ENCODE measurements at places on chromosomes 4 and X. TPM values are rescaled to one million over a fixed set of nuclear protein-coding genes. Genes with fewer than 3 reads are reported as not detected.

Gene DOCK11
- 26.1 TPM for total RNA-seq

Gene NDP
- 27.3 TPM for total RNA-seq

Gene TMPRSS11F
- not detected for total RNA-seq

Gene RASSF6
- under 0.01 TPM for total RNA-seq

Gene VCX3A
- total RNA-seq: not detected

Gene COL4A5
- total RNA-seq: 14.3 TPM

Gene WDR17
- total RNA-seq: 63.6 TPM

Gene ARAP2
- total RNA-seq: 57.1 TPM

DNA sequence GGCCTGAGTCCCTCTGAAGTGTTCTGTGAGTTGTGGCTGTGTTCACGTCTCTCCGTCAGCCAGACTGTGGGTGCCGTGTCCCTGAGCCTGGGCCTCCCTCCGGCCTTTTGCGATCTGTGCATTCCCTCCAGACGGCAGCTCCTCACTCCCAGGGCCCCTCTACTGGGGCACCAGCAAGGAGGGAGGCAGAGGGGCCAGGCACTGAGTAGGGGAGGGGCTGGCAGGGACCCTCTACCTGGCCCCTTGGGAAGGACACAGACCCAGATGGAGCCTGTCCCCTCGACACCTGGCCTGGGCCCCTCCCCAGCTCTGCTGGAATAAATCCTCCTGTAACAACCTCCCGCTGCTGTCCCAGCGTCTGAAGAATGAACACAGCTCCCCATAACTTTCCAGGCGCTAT is 110.0 kb upstream of the NKX1-1 start:
- DNase-seq: no peak

GRCh38 chrX:116493271-116493670 is 30.5 kb upstream of the CT83 start:
- no peak for DNase-seq

- DNase-seq: no peak
These were observed 47.9 kb downstream of the TMEM131L start for GRCh38 chr4:153514001-153514526.

DNA sequence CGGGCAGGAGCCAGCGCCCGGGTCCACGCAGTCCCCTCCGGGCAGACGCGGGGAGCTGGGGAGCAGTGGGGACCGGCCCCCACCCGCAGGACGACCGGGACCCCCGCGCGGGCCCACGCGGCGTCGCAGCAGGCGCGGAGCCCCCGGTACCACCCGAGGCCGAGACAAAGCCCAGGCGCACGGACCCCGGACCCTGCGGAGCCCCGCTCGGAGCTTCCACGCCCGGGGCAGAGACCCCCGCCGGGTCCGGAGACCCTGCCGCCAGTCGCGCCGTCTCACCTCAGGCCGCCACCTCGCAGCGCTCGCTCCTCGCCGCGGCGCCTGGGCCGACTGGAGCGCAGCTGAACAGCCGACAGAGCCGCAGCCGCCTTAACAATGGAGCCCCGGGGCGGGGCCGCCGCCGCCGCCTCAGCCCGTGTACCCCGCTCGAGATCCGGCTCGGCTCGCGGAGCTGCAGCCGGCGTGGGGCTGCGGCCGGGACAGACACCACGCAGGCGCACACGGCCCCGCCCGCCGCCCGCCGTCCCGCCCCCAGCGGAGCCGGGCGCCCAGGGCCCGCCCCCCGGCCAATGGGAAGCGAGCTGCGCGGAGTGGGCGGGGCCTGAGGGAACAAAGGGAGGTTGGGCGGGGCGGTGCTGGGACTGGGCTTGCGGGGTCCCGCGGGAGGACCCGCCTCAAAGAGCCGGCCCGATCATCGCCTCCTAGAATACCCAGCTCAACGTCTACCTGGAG is at the start of gene AFAP1:
TSS of gene AFAP1 (minus strand) at position 485 of the 732 bp plus-strand sequence. CDS start 67,783 bp downstream, outside the sequence.
- peak; percentile 99 for DNase-seq

DNA sequence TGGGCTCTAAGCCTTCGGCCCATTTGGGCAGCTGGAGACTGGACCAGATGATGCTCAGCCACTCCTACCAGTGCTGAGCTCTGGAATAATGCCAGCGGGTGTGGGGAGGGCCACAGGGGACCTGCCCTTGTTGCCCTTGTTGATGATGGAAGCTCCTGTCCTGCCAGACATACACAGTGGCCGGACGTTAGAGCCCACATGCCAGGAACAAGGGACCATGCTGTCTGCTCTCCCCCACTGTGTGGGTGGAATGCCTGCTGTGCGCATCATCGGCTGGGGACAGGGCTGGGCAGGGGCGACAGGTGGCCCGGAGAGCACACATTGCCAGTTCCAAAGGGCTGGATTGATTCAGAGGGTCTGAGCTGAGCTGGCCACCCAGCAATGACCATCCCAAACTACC is 2.0 kb downstream of the ABLIM2 start:
- no peak for DNase-seq

GRCh38 chr4:38189445-38189844 is 229.2 kb downstream of the PTTG2 start:
- DNase-seq: no peak

DNA sequence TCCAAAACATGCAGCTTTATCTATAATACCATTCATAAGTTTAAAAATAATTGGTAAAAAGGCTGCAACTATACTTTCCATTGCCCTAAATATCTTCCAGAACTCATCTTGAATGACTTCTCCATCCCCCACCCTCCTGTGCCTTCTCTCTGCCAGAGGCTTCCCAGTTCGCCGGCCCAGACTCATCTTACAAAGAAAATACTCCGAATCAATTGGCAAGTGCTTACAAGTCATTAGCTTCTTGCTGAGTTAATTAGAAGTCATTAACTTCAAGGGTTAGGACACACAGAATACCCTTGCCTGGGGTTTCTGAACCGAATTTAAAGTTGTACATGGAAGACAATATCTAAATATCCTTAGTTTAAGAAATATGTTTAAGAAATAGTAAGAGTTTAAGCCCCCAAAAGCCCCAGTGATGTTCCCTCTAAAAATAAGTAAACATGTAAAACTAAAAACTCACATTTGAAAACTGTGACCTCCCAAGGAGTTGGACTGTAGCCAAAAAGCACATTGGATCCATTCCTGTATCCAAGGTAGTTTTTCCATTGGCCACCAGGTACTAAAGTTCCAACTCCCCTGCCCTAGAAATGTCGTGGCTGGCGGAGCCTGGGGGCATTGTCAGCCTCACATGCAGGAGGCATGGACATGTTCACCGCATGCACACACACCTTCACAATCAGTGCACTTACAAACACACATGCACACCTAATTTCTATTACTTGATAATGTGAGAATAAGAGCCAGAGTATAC is 535.2 kb upstream of the FAT1 start:
- DNase-seq: no peak

- DNase-seq: no peak
These were observed 16.9 kb upstream of the OCIAD1 start for GRCh38 chr4:48813964-48814363.

- DNase-seq: no peak
These were observed 101.3 kb downstream of the DCHS2 start for GRCh38 chr4:154390324-154390723.

DNA sequence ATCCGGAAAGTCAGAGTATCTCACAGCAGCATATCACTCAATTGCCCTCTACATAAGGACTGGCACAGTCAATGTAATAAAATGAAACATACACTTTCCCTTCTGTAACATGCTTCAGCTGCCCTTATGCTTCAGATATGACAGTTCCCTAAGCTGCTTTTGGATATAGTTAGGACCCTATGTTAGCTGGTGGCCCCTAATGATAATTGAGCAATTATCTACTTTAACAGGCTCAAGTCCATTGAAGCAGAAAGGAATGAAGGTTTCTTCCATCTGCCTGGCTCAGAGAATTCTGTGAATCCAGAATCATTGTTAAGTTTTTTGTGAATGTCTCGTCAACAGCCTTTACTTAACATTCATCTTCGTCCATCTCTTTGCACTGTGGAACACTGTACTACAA is 951.2 kb upstream of the DIAPH2 start:
- no peak for DNase-seq

GRCh38 chr4:5708449-5709206 is at the start of gene EVC2:
EVC2 (minus strand) TSS chr4:5708559; CDS start chr4:5708513, 46 bp downstream.
- peak; percentile 33 for DNase-seq

DNA sequence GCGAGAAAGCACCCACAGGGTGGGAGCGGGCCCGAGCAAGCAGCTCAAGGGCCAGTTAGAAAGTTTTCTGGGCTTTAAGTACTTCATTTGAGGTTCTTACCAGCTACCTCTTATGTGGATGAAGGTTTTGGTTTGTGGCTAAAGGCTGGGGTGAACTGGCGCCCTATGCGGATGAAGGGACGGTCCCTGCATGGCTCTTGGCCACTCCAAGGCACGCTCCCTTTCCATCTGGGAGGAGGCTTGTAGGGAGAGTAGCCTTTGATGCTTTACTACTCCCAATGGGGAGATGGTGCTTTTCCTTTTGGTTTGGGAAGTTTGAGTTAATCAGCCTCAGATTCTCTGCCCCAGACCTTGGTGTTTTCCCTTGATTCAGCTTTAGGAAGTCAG is 17.7 kb downstream of the MRFAP1 start:
- no peak for DNase-seq

GRCh38 chr4:25500626-25501316 is 123.7 kb downstream of the ANAPC4 start:
- no peak for DNase-seq

DNA sequence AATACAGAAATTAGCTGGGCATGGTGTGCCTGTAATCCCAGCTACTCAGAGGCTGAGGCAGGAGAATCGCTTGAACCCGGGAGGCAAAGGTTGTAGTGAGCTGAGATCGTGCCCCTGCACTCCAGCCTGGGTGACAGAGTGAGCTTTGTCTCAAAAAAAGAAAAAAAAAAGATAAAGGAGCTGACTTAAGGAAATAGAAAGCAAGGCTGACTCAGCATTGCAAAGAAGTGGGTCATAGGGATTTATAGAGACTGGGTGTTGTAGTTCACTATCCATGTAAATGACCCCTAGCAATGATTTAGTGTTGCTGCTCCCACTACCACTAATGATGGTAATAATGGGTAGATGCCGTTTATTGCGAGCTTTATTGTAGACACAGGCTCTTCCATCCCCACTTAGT is 47.6 kb downstream of the ADD1 start:
- DNase-seq: no peak

DNA sequence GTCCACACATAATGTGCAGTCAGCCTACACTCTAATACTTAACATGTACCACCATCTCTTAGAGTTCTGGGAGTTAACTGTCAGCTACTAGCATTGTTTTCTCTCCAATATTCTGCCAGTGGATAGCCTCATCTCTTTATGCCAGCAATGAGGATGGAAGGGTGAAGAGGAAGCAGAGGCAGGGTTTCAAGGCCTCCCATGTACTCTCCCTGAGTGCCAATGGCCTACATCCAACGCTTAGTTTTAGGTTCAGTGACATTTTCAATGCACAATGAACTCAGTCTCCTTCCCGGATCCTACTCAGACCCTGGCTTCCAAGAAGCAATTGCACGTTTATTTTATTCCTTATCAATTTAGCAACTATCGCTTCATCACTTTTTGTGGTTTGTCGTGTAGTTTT is 686.1 kb downstream of the DMD start:
- no peak for DNase-seq

GRCh38 chrX:39381422-39381821 is 580.2 kb downstream of the MID1IP1 start:
- DNase-seq: no peak

- no peak for DNase-seq
These were observed 977 bp upstream of the RBBP7 start for GRCh38 chrX:16870862-16871815.

DNA sequence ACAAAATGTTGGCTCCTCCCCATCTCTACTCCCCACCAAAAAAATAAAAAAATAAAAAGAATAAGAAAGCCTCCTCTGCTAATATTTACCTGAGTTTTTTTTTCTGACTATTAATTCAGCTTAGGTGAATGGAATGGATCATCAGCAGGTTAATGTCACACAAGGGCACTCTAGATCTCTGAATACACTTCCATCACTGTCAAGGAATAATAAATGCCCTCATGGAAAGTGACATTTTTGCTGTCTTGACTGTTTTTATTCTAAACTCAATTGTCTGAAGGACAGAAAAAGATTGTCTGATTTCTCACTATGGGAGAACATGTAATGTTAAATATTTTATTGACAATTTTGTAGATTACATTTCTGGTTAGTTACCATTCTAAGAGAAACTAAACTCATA is 30.4 kb upstream of the TLL1 start:
- no peak for DNase-seq

DNA sequence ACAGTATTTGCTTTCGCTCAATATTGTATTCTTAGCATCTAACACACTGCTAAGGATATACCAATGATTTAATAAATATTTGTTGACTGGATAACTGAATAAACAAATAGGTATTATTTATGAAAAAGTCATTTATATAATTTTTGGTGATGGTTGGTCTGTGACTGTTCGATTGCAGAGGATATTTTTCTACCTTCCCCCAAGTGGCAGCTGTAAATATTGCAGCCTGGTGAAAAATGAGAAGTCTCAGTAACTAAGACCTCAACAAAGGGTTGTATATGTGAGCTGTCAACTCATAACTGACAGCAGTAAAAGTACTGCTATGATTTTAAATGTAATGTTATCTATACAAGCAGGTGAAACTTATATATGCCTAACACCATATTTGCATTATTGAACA is 36.0 kb downstream of the HTR2C start:
- DNase-seq: no peak

DNA sequence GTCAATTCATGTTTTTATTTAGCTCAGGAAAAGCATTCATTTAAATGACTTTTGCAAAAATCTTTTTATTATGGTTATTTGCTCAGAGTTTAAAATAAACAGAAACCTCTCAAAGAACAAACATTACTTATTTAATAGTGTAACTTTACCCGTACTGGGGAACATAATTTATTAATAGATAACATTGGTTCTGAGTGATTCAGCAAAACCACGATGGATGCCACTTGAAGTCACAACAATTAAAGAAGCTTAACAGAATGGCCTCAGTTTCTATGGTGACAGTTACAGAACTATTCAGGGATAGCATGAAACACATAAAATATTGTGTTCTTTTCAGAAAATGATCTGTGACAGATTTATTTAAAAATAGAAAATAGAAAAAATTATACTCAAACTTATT is 368.7 kb downstream of the CCSER1 start:
- DNase-seq: no peak

DNA sequence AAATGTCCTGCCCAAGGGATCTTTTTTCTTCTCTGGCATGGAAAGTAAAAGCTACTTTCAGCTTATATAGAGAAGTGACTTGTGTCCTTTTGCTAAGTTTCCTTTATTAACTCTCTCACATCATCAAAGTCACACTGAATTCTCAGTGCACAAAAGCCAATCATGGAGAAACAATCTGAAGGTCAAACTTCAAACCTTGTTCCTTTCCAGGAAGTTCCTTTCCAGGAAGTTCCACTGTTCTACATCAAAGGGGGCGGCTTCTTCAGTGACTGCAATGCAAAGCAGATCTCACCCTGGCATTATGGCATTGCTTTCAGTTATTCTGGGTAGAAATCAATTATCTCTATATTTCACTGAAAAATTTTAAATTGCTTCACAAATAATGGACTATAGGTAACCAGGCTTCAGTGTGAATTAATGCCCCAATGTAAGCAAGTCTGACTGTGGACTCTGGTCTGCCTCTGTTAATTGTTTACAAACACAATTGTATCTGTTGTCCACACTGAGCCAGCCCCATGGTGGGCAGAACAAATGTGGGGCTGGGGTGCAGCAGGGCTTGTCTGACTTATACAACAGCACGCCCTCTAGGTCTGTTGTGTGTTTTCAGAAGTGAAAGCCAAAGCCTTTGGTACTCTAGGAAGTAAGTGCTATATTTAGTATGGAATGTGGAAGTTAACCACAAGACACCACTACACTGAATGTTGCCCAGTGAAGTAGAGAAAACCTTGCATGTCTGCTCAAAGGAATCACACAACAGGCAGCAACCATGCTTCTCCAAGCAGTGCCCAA is 98.8 kb downstream of the CDS1 start:
- DNase-seq: no peak

Measured in frontal cortex (tissue), 4 donors.